ENCODE measurements at places on chromosomes 3 and 15.

- H3K4me1 ChIP-seq, result peaks cover 43% of the 10 kb centered on the region
- H3K4me3 ChIP-seq, result no peak overlapping the region
- H3K27me3 ChIP-seq, result no peaks in the 10 kb centered on the region
- DNase-seq, result no peak
These were observed 1.1 kb upstream of the CSRNP1 start for GRCh38 chr3:39154280-39155021.

- H3K4me3 ChIP-seq, result no peak overlapping the region
- H3K36me3 ChIP-seq, result no peaks in the 10 kb centered on the region
- H3K27me3 ChIP-seq, result no peaks in the 10 kb centered on the region
- H3K4me1 ChIP-seq, result no peaks in the 10 kb centered on the region
- DNase-seq, result no peak
- H3K27ac ChIP-seq, result no peak overlapping the region
These were observed 61.8 kb downstream of the MYH15 start for GRCh38 chr3:108448593-108448992.

GRCh38 chr15:100947760-100948429 lies 28.7 kb downstream of the LRRK1 start:
- H3K4me3 ChIP-seq, result no peak overlapping the region
- no peaks in the 10 kb centered on the region for H3K27me3 ChIP-seq
- H3K4me1 ChIP-seq, result no peaks in the 10 kb centered on the region
- H3K27ac ChIP-seq, result no peak overlapping the region
- no peaks in the 10 kb centered on the region for H3K36me3 ChIP-seq

- H3K27ac ChIP-seq, result no peak overlapping the region
- no peaks in the 10 kb centered on the region for H3K4me1 ChIP-seq
- H3K4me3 ChIP-seq, result no peak overlapping the region
- H3K36me3 ChIP-seq, result peaks cover 62% of the 10 kb centered on the region
- DNase-seq, result no peak
These were observed 39.4 kb downstream of the DNAH1 start for GRCh38 chr3:52355526-52355925.

DNA sequence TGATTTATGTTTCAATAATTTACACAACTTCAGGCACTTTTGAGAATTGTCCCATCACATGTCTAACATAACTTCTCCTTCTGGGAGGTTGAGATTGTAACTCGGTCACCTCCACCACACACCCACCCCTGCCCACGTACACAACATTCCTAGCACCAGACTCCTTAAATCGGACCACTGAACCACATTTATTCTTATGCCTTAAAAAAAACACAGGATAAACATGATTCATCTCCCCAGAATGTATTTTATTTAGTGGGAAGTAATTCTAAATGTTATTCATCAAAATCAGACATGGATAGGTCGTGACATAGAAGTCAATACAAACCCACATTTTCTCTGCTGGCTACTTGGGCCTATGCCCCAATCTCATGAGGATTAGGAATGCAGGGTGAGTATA lies 3.0 kb downstream of the SNTN start:
- DNase-seq, result no peak
- H3K36me3 ChIP-seq, result no peaks in the 10 kb centered on the region
- H3K27me3 ChIP-seq, result no peaks in the 10 kb centered on the region
- no peaks in the 10 kb centered on the region for H3K4me1 ChIP-seq
- no peak overlapping the region for H3K4me3 ChIP-seq

GRCh38 chr3:76349715-76350480 lies 564.5 kb upstream of the ZNF717 start:
- DNase-seq, result no peak
- H3K27ac ChIP-seq, result no peak overlapping the region
- no peaks in the 10 kb centered on the region for H3K27me3 ChIP-seq
- no peaks in the 10 kb centered on the region for H3K4me1 ChIP-seq
- no peak overlapping the region for H3K4me3 ChIP-seq
- H3K36me3 ChIP-seq, result no peaks in the 10 kb centered on the region

DNA sequence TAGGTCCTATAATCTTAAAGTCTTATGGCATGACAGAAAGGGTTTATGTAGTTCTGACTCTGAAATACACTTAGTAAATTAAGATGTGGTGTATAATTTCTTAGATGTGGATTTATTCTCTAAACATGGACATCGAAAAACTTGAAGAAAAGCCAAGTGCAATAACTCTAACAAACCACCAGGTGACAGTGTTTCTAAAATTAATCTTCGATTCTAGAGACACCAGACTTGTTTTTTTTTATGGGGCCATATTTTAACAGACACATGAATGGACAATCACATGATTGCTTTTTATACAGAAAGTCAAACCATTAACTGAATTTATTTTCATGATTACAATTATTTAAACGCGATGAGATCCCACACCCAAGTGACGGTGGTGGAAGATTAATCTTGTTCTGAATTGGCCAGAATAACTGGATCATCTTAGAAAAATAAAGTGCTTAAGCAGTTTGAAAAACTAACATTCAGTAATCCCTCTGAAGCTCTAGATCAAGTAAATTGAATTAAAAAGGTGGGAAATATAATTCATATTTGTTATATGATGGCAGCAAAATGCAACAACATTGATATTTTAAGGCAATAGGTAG lies 305.1 kb downstream of the LSAMP start:
- no peaks in the 10 kb centered on the region for H3K27me3 ChIP-seq
- DNase-seq, result peak; percentile 45
- no peaks in the 10 kb centered on the region for H3K4me1 ChIP-seq
- no peak overlapping the region for H3K27ac ChIP-seq
- H3K36me3 ChIP-seq, result no peaks in the 10 kb centered on the region
- no peak overlapping the region for H3K4me3 ChIP-seq

Measured in lung (tissue), 17 donors.